ENCODE measurements at places on chromosomes 12 and 14.

DNA sequence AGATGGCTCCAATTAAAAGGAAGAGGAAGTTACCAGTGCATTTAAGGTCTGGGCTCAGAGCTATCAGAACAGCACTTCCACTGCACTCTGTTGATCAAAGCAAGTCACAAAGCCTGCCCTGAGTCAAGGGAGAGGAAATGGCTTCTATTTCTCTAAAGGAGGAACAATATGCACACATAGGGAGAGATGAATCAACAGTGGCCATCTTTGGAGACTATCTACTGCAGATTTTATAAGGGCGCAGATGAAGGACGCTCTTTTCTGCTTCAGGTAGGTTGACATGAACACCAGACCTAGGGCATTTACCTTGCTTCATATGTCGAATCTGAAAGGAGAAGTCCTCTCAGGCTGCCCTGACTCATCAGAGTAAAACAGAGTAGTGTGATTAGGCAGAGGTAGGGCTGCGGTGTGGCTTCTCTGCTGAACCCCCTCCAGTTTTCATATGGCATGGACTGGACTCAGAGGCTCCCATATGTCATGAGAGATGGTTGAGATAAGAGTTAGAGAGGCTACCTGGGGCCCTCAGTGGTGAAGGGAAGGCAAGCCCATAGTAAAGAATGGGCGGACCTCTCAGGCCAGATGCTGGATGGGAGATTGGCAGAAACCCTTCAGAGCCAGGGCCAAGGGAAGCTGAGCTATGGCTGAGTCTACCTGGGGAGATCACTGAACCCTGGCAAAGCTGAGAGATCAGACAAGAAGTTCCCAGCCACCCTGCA, 84.4 kb downstream of the ARF6 start:
- DNase-seq, result no peak

DNA sequence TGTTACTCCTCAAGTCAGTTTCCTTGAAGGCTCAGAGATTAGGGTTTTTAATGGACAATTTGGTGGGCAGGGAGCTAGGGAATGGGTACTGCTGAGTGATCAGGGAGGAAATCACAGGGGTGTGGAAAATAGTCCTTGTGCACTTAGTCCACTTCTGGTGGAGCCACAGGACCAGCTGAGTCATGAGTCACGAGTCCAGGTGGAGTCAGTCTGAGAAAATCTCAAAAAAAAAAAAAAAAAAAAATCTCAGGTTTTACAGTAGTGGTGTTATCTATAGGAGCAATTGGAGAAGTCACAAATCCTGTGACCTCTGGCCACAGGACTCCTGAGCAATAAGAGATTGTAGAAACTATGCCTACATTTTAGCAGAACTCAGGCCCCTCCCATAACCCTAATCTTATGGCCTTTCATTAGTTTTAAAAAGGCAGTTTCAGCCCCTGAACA, 28.2 kb upstream of the AMN1 start:
- DNase-seq, result peak; percentile 50

DNA sequence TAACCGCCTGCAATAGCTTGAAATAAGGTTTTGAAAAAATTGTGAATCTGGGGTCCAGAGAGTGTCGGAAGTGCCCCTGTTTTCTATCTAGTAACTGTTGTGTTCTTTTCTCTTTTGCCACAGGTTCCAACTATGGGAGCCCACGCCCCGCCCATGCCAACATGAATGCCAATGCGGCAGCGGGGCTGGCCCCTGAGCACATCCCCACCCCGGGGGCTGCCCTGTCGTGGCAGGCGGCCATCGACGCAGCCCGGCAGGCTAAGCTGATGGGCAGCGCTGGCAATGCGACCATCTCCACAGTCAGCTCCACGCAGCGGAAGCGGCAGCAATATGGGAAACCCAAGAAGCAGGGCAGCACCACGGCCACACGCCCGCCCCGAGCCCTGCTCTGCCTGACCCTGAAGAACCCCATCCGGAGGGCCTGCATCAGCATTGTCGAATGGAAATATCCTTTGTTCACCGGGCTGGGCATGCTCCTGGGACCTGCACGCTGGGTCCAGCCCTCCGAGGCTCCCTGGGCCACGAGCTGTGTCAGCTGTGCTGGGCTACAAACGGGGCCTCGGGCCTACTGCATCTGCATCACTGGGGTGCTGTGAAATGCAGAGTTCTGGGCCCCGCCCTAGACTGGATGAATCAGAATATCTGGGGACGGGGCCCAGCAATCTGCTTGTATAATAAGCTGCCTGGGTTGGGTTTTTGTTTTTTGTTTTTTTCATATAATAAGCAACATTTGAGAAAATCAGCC, 62.5 kb downstream of the CACNA1C start:
- DNase-seq, result no peak

DNA sequence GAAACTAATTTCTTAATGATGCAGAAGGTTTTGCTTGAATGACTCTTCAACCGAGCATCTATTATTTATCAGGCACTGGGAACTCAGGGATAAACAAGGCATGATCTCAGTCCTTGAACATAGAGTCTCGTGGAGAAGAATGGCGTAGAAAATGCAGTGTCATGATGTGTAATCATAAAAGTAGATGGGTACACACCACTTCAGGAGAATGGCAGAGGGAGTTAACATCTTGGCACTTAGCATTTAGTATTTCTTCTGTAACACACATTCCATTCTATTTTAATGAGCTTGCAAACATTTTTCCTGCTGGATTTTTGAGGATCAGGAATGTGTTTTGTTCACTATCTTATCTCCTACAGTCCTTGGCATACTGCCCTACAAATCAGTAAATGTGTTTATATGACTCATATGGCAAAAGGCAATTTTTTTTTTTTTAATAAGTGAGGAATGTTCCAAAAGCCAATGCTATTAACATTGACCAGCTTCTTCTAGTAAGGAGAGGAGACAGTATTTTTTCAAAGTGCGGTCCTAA, 3.8 kb downstream of the TXNRD1 start:
- peak; percentile 95 for DNase-seq

- DNase-seq, result no peak
These were observed 692 bp downstream of the MYG1 start for GRCh38 chr12:53300187-53300586.

DNA sequence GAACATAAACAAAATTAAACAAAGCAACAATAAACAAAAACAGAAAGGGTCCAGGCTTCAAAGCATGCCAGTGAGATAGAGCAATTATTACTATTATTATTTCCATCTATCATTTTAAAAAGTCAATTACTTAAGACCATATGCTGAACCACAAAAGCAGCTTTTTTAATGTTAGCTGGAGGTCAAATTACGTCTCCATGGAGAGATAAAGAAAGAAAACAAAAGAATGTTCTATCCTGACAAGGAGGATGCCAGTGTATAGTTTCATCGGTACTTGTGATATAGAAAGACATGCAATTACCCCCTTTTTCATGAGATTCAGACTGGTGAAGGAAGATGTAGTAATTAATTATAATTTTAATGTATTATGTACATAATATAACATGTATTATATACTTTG, 81.6 kb upstream of the DCN start:
- DNase-seq, result no peak

GRCh38 chr12:23484238-23484637, 465.2 kb downstream of the SOX5 start:
- no peak for DNase-seq

DNA sequence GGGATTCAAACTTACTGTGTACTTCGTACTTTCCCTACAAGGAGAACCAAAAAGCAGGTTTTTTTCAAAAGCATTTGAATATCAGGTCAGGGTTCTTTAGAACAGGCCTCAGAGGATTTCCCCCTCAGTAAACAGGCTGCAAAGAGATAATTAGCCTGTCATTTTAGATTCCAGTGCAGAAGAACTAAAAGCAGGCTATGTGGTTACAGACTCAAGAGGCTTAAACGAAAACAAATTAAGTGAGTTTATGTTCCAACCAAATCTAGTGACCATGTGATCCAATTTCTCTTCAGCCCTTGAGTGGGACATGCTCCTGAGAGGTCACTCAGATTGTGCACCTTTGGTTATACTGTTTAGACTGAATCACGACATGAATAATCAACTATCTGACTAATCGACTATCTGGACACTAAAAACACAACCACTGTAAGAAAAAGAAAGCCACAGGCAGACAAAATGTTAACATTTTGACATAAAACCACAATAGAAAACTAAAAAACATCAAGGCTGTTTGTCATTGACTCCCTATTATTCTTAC, 4.5 kb downstream of the TMED8 start:
- no peak for DNase-seq

GRCh38 chr12:127150956-127151355, 1116.0 kb upstream of the TMEM132C start:
- no peak for DNase-seq

- DNase-seq, result no peak
These were observed 43.0 kb downstream of the MAP1LC3B2 start for GRCh38 chr12:116601933-116602810.

GRCh38 chr12:81378601-81379285, 300.9 kb downstream of the ACSS3 start:
- DNase-seq, result no peak

GRCh38 chr12:27337376-27337775, 4.7 kb downstream of the BMAL2 start:
- DNase-seq, result no peak

GRCh38 chr14:65414961-65415589, 2.5 kb downstream of the FUT8 start:
- DNase-seq, result no peak

GRCh38 chr14:56474419-56475022, 105.1 kb upstream of the TMEM260 start:
- peak; percentile 15 for DNase-seq

DNA sequence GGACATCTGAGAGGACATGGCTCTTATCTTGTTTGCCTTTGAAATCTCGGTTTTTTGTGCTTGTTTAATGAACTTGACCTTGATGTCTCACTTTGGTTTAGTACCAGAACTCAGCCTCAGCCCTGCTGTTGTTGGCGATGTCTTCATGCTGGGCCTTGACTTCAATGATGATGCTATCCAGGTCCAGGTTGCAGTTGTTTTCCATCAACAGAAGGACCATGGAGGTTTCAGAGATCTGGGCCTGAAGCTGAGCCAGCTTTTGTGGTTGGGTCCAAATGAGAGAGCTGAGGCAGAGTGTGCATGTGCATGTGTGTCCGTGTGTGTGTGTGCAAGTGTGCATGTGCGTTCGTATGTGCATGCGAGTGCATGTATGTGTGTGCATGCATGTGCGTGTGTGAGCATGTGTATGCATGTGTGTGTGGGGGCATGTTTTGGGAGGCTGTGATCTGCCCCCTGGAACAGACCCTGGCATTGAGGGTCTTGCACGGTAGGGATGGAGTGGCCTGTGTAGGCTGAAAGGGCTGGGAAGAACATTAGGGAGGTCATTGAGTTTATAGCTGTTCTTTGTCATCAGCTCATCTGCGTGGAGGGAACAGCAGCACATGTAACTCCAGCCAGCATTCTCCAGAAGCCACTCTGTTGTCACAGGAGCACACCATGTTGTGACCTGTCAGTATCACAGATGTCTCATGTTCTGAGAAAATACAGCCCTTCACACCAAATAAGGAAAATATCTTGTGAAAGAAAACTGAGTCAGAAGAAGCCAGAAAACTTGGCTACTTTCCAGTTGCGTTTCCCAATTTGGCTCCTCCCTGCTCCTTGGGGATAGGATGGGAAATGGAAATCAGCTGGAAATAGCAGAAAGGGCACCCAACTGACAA, 10.0 kb upstream of the KRT82 start:
- DNase-seq, result peak; percentile 19

DNA sequence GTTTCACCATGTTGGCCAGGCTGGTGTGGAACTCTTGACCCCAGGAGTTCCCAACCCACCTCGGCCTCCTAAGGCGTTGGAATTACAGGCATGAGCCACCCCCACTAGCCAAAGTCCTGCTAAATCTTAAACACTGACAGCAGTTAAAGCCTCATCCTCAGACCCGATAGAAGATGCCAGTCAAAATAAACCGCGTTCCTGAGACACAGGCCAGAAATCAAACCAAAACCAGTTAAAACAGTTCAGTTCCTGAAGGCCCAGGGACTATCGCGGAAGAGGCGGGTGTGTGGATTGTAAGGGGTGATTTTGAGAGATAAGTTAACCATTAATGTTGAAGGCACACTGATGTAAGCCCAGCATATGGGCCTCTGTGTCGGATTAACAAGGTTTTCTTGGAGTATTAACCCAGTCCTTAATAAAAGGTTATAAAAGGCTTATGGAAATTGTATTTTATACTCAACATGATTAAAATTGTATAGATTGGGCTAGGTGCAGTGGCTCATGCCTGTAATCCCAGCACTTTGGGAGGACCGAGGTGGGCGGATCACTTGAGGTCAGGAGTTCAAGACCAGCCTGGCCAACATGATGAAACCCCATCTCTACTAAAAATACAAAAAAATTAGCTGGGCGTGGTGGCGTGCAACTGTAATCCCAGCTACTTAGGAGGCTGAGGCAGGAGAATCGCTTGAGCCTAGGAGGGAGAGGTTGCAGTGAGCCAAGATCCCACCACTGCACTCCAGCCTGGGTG, 18.7 kb upstream of the CDCA4 start:
- no peak for DNase-seq

- DNase-seq, result no peak
These were observed 21.7 kb upstream of the TCL1B start for GRCh38 chr14:95664546-95664945.

DNA sequence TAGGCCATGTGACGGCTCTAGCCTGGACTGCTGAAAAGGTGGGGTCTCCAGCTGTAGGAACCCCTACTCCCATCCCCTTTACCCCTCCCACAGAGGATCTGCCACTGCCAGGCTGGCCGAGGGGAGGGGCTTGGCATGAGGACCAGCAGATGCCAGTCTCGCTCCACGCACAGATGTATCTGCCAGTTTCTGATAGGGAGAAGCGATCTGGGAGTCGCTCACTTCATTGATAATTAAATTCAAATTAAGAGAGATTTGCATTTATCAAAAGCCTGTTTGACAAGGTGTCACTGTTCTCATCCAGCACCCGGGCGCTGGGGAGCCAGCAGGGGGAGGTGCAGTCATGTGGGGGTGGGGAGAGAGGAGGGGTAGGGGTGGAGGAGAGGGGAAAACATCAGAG, 217.6 kb upstream of the MYL2 start:
- no peak for DNase-seq

DNA sequence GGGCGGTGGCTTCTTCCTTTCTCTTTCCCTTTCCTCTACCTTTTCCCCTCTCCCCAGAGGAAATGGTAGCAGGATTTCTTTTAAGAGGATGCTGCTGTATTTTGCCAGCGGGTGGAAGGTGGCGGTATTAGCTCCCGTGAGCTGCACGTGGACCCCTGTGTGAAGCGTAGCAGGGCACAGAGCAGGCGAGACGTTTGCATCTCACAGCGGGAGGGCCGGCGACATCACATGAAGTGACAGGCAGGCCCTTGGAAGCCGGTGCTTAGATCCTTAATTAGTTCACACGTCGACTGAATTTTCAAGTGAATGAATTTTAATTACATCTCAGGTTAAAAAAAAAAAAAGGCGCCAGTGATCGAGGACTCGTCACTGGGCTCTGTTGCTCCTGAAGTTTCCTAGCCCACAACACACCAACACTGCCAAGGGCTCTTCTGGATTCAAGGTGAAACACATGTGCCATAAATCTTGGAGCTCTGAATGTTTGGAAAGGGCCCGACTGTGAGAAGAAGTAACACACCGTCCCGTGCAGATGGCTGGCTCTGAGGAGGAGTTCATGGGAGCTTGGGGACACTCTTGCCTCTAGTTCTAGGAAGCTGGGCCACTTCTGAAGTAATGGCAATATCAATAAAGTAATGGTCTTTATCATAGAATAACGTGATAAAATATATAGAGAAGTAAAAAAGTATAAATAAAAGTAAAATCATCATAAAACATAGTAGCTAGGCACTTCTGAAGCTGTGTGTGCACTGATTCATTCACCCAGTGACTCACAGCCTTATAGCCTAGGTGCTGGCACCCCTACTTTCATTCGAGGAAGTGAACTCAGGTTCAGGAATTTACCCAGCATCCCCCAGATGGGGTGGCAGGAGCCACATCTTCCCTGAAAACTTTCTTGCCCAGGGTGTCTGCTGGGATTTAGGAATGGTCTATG, 75.3 kb downstream of the AACS start:
- DNase-seq, result peak; percentile 27

GRCh38 chr12:64034901-64035576, 187.1 kb downstream of the KICS2 start:
- no peak for DNase-seq
